Ascending aorta (tissue), 2 donors: ENCODE measurements at places on chromosomes 1 and 21. TPM values are rescaled to one million over a fixed set of nuclear protein-coding genes. Genes with fewer than 3 reads are reported as not detected.

CHI3L2 gene
- total RNA-seq = 10.1 TPM

B3GALT2 gene
- not detected for total RNA-seq

KCNN3 gene
- total RNA-seq = 24.6 TPM

TNFRSF4 gene
- 4.8 TPM for total RNA-seq

TMEM51 gene
- not detected for total RNA-seq

PSMG1 gene
- total RNA-seq = 25.4 TPM

SERINC2 gene
- total RNA-seq = 10.7 TPM

NLRP3 gene
- total RNA-seq = 0.11 TPM

CPT2 gene
- 24.8 TPM for total RNA-seq

- no peaks in the 10 kb centered on the region for H3K36me3 ChIP-seq
- H3K4me3 ChIP-seq = no peak overlapping the region
- H3K27ac ChIP-seq = no peak overlapping the region
- no peaks in the 10 kb centered on the region for H3K27me3 ChIP-seq
- no peaks in the 10 kb centered on the region for H3K4me1 ChIP-seq
Observed at GRCh38 chr1:3959361-3959760, 59.3 kb upstream of the C1orf174 start.

DNA sequence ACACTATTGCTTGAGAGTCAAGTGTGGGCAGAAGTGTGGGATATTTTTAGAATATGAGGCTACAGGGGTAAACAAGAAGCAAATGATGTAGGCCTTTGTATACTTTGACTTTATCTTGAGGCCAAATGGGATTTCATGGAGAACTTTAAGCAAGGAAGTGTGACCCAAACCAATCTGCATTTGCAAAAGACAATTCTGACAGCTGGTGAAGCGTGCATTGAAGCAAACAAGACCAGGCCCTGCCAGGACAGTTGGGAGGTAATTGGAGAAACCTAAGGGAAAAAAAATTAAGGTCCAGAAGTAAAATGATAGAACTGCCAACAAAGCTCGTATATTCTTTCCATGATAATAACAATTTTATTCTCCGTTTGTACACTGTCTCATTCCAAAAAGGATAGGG is 168.3 kb downstream of the TM2D1 start:
- no peak overlapping the region for H3K4me3 ChIP-seq
- no peak overlapping the region for H3K27ac ChIP-seq
- H3K4me1 ChIP-seq = no peaks in the 10 kb centered on the region

GRCh38 chr1:188762166-188762743 is 1715.4 kb downstream of the BRINP3 start:
- no peak for DNase-seq
- H3K27me3 ChIP-seq = no peaks in the 10 kb centered on the region
- H3K36me3 ChIP-seq = no peaks in the 10 kb centered on the region
- H3K4me3 ChIP-seq = no peak overlapping the region
- H3K4me1 ChIP-seq = no peaks in the 10 kb centered on the region

DNA sequence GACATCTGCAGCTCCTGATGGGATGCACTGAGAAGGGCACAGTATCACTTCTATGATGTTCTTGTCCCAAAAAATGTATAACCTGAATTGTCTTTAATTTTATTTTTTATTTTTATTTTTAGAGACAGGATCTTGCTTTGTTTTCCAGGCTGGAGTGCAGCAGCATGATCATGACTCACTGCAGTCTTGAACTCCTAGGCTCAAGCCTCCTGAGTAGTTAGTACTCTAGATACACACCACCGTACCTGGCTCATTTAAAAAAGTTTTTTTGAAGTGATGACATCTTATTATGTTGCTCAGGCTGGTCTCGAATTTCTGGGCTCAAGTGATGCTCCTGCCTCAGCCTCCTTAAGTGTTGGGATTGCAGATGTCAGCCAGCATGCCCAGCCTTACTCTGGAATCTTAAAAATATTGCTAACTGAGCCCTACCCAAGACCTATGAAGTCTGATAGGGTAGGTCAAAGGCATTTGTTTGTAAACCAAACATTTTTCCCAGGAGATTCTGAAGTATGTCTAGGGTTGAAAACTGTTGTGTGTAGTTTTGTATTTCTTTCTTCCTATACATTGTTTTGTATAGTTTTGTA is 68.9 kb downstream of the ATF6 start:
- H3K4me3 ChIP-seq = no peak overlapping the region
- no peak overlapping the region for H3K27ac ChIP-seq
- no peak for DNase-seq
- no peaks in the 10 kb centered on the region for H3K4me1 ChIP-seq
- no peaks in the 10 kb centered on the region for H3K36me3 ChIP-seq

DNA sequence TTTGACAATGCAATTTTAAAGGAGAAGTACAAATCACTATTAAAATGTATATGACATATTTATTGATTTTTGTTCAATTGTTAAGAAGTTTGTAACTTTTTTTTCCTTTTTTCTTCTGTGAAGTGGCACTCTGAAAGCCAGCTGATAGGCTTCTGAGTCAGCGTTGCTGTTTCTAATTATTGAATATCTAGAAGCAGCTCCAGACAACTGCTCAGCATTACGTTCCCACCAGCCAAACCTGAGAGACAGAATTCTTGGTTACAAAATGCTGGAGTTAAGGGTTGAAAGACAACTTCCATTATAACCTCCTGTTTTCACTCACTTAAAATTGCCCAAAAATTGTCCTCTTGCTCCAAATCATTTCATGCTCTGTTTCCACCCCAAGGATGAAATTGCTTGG is 31.4 kb upstream of the LMX1A start:
- no peak overlapping the region for H3K4me3 ChIP-seq
- no peak overlapping the region for H3K27ac ChIP-seq
- H3K27me3 ChIP-seq = no peaks in the 10 kb centered on the region
- no peak for DNase-seq
- H3K4me1 ChIP-seq = no peaks in the 10 kb centered on the region

DNA sequence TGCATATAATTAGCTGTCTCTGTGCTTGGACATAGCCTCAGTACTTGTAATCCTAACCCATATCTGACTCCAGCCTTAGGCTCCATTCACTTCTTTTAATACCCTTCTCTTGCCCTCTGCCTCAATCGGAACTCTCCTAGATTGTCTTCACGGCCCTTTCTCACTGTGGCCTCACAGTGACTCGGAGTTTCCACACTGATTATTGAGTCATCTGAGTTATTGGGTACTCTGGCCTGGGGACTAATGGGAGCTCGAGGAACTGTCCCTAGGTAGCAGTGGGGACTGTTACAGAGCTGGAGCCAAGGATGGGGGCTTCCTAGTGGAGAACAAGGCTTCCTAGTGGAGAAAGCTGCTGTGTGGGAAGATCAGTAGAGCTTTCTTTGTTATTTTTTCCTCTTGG is 17.0 kb downstream of the TRAF5 start:
- H3K27ac ChIP-seq = peak overlapping the region; percentile 26
- H3K4me1 ChIP-seq = peaks cover 15% of the 10 kb centered on the region
- DNase-seq = no peak
- H3K36me3 ChIP-seq = peaks cover 15% of the 10 kb centered on the region

DNA sequence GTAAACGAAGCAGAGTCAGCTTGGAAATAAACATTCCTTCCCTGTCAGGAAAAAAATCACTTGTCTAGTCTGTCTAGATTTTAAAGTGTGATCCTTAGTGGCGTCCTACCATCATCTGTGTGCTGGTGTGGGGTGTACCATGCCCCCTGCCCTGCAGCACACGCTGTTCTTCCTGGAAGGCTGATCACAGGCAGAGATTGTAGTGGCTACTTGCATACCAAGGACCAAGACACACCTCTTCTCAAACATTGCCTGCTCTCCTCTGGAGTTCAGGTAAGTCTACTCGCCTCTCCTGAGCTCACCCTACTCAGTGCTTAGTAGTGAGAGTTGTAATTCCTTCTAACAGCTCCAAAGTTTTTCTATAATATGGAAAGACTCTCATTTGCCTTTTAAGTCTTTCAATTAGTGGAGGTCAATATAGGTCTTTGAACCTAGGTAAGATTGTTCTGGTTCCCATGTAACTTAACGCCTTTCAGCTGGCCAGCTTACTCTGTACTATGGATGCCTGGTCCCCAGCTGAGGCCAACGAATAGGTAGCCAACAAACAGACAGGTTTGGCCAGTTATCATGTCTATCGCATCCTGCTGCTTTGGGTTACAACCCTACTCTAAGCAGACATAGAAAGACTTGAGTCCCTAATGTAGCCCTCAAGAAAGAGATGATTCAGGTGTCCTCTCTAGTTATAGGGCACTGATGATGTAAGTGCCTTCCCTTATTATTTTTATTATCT is 55.4 kb downstream of the XCL1 start:
- H3K4me3 ChIP-seq = no peak overlapping the region
- H3K4me1 ChIP-seq = peaks cover 6% of the 10 kb centered on the region
- no peak overlapping the region for H3K27ac ChIP-seq
- no peaks in the 10 kb centered on the region for H3K36me3 ChIP-seq
- no peak for DNase-seq
- H3K27me3 ChIP-seq = no peaks in the 10 kb centered on the region

GRCh38 chr1:19257178-19257914 is 5.7 kb downstream of the MRTO4 start:
- H3K4me3 ChIP-seq = no peak overlapping the region
- peaks cover 36% of the 10 kb centered on the region for H3K36me3 ChIP-seq
- no peak for DNase-seq
- H3K4me1 ChIP-seq = peaks cover 10% of the 10 kb centered on the region
- H3K27ac ChIP-seq = no peak overlapping the region
- H3K27me3 ChIP-seq = no peaks in the 10 kb centered on the region

- DNase-seq = no peak
- no peaks in the 10 kb centered on the region for H3K36me3 ChIP-seq
- H3K4me3 ChIP-seq = no peak overlapping the region
- no peak overlapping the region for H3K27ac ChIP-seq
- H3K4me1 ChIP-seq = no peaks in the 10 kb centered on the region
Observed at GRCh38 chr1:20705203-20705755, 12.5 kb downstream of the KIF17 start.

GRCh38 chr1:17768651-17769241 is 13.6 kb downstream of the ACTL8 start:
- no peak for DNase-seq
- H3K4me1 ChIP-seq = no peaks in the 10 kb centered on the region
- H3K27me3 ChIP-seq = no peaks in the 10 kb centered on the region
- no peaks in the 10 kb centered on the region for H3K36me3 ChIP-seq
- no peak overlapping the region for H3K27ac ChIP-seq

GRCh38 chr1:168653567-168653966 is 75.4 kb downstream of the DPT start:
- H3K4me1 ChIP-seq = peaks cover 3% of the 10 kb centered on the region
- no peak overlapping the region for H3K27ac ChIP-seq
- no peaks in the 10 kb centered on the region for H3K27me3 ChIP-seq
- H3K36me3 ChIP-seq = no peaks in the 10 kb centered on the region

DNA sequence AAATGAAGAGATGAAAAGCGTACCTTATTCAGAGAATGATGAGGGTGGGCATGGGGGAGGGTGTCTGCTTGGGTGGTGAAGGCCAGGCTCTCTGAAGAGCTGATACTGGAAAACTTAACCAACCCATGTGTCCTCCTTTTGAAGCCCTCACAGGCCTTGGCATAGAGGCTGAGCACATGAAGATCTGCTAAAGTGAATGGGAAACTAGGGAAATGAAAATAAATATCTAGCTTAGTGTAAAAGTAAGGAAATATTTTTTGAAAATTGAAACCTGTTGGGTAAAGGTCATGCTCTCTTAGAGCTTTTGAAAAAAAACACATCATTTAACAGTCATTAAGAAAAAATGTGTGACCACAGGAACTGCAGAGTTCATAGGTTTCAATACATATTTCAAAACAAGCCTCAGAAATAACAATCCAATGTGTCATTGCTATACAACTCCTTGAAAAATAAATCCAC is 40.5 kb upstream of the RALGPS2 start:
- no peaks in the 10 kb centered on the region for H3K36me3 ChIP-seq
- H3K4me3 ChIP-seq = no peak overlapping the region
- DNase-seq = no peak
- H3K4me1 ChIP-seq = no peaks in the 10 kb centered on the region

- peak overlapping the region; percentile 32 for H3K27ac ChIP-seq
- H3K4me1 ChIP-seq = no peaks in the 10 kb centered on the region
- no peaks in the 10 kb centered on the region for H3K27me3 ChIP-seq
- no peak overlapping the region for H3K4me3 ChIP-seq
- no peak for DNase-seq
Observed at GRCh38 chr1:235199441-235199840, 38.4 kb upstream of the RBM34 start.

DNA sequence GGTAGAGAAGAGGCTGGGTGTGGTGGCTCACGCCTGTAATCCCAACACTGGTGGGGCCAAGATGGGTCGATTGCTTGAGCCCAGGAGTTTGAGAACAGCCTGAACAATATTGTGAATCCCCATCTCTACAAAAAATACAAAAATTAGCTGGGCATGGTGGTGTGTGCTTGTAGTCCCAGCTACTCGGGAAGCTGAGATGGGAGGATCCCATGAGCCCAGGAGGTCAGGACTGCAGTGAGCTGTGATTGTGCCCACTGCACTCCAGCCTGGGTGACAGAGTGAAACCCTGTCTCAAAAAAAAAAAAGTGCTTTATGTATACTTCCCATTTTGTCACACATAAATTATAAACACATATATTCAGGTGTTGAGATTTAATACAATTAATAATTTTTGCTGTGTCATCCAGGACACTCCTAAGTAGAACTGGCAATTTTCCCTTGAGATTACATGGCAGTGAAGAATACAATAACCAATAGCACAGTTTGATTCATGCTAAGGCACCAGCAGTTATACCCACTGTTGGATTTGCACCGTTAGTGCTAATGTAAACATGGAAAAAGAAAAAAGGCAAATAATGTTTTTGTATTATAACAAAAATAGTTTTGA is 15.5 kb downstream of the GABPB2 start:
- H3K4me3 ChIP-seq = no peak overlapping the region
- DNase-seq = no peak
- no peaks in the 10 kb centered on the region for H3K27me3 ChIP-seq
- no peaks in the 10 kb centered on the region for H3K4me1 ChIP-seq

- H3K4me3 ChIP-seq = no peak within 1 kb of the TSS
- H3K36me3 ChIP-seq = no peaks in the 10 kb centered on the region
- no peak within 1 kb of the TSS for H3K27ac ChIP-seq
Observed at GRCh38 chr21:44626673-44627143, at the start of gene KRTAP10-9. Gene KRTAP10-9 (plus strand): TSS chr21:44627093. CDS start chr21:44627172, 79 bp downstream.

- peaks cover 4% of the 10 kb centered on the region for H3K36me3 ChIP-seq
- no peak overlapping the region for H3K27ac ChIP-seq
Observed at GRCh38 chr1:169107603-169108208, 1.2 kb downstream of the ATP1B1 start.

GRCh38 chr1:208036918-208037766 is 126.2 kb upstream of the CD34 start:
- H3K27ac ChIP-seq = no peak overlapping the region
- no peaks in the 10 kb centered on the region for H3K4me1 ChIP-seq
- no peak overlapping the region for H3K4me3 ChIP-seq
- peaks cover 96% of the 10 kb centered on the region for H3K36me3 ChIP-seq
- no peaks in the 10 kb centered on the region for H3K27me3 ChIP-seq

GRCh38 chr1:241299347-241299746 is 57.7 kb downstream of the RGS7 start:
- H3K4me3 ChIP-seq = no peak overlapping the region
- H3K27ac ChIP-seq = no peak overlapping the region
- no peak for DNase-seq
- H3K27me3 ChIP-seq = no peaks in the 10 kb centered on the region

- no peaks in the 10 kb centered on the region for H3K27me3 ChIP-seq
- no peak overlapping the region for H3K27ac ChIP-seq
- no peaks in the 10 kb centered on the region for H3K36me3 ChIP-seq
- no peak overlapping the region for H3K4me3 ChIP-seq
- no peak for DNase-seq
Observed at GRCh38 chr1:102742426-102742825, 365.9 kb downstream of the COL11A1 start.

GRCh38 chr21:27306791-27307775 is 340.2 kb upstream of the ADAMTS5 start:
- no peak for DNase-seq
- no peaks in the 10 kb centered on the region for H3K27me3 ChIP-seq
- H3K36me3 ChIP-seq = no peaks in the 10 kb centered on the region
- no peak overlapping the region for H3K27ac ChIP-seq
- H3K4me3 ChIP-seq = no peak overlapping the region
- H3K4me1 ChIP-seq = no peaks in the 10 kb centered on the region
